Immature natural killer cell (primary cell): ENCODE measurements at places on chromosomes 1 and 21. TPM values are rescaled to one million over a fixed set of nuclear protein-coding genes. Genes with fewer than 3 reads are reported as not detected.

DNA sequence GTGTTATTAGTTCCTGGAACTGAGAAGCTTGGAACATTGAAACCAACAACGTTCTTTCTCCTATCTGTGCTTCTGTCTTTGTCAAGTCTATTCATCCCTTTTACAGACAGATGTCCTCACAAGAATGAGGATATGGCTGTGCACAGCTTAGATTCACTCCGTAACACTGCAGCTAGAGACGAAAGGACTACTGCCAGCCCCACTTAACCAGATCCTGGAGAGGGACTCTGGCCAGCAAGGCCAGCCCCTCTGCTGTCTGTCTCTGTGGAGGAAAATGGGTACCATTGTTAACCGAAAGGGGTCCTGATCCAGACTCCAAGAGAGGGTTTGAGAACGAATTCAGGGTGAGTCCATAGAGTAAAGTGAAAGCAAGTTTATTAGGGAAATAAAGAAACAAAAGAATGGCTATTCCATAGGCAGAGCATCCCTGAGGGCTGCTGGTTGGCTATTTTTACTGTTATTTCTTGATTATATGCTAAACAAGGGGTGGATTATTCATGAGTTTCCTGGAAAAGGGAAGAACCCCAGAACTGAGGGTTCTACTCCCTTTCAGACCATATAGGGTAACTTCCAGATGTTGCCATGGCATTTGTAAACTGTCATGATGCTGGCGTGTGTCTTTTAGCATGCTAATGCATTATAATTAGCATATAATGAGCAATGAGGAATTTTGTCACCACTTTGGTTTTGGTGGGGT is 17.4 kb upstream of the USP24 start:
- no peak overlapping the region for H3K27ac ChIP-seq
- H3K4me3 ChIP-seq, result no peak overlapping the region
- H3K27me3 ChIP-seq, result peaks cover 1% of the 10 kb centered on the region
- H3K36me3 ChIP-seq, result no peaks in the 10 kb centered on the region

DNA sequence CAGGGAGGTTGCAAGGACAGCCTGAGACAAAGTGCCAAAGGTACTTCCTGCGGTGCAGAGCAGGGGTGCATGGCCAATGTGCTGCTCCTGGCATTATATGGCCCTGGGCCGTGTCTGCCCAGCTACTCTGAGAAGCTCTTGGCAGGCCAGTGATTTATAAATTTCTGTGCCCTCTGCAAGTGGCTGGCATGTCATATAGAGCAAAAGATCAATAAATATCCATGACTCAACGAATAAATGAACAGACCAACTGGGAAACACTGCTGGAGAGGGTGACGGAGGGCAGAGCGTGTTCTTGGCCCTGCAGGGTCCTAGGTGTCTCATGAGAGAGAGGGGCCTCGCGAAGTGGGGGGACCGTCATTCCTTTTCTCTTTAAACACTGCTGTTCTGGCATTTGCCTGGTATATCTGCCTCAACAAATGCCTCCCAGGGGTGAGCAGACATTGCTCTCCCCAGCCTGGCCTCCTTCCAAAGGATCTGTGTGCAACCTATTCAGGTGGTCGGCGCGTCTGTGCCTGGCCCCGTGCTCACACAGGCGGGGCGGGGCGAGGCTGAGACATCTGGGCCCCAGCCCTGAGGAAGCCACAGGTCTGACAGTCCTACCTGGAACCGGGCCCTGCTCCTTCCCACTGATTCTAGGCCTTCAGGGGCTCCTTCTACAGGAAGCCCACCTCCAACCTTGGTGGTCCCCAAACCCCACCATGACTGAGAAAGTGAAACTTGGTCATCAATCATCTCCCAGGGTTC is 82.3 kb downstream of the MRPL37 start:
- H3K4me1 ChIP-seq, result peaks cover 67% of the 10 kb centered on the region
- H3K27me3 ChIP-seq, result no peaks in the 10 kb centered on the region
- DNase-seq, result no peak
- H3K27ac ChIP-seq, result no peak overlapping the region

DNA sequence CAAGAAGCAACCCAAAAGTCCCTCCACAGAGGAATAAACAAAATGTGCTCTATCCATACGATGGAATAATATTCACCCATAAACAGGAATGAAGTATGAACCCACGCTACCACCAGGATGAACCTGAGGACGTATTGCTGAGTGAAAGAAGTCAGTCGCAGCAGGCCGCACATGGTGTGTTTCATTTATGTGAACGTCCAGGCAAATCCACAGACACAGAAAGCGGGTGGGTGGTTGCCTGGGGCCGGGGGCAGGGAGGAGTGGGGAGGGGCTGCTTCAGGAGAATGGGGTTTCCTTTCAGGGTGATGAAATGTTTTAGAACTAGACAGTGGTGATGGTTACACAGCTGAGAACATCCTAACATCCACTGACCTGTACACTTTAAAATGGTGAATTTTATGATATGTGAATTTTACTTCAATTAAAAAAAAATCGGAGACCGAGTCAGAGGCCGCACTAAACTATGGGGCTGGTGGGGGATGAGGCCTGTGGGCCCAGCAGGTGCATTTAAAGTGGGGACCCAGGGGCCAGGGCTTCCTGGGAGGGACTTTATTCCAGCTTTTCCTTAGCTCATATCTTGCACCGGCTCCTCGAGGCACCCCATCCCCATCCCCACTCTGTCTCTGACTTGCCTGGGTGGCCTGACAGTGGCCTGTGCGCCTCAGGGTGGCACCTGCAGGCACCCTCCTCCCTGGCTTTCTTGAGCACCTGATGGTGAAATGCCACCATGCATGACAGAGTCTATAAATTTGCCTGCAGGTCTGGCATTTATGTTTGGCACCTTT is 392.6 kb upstream of the VAMP3 start:
- H3K27me3 ChIP-seq, result peaks cover 4% of the 10 kb centered on the region
- no peak overlapping the region for H3K27ac ChIP-seq
- DNase-seq, result no peak
- no peaks in the 10 kb centered on the region for H3K36me3 ChIP-seq

GRCh38 chr1:214120951-214121350 is 133.2 kb downstream of the PROX1 start:
- H3K4me1 ChIP-seq, result no peaks in the 10 kb centered on the region
- no peak for DNase-seq
- no peak overlapping the region for H3K27ac ChIP-seq
- peaks cover 4% of the 10 kb centered on the region for H3K36me3 ChIP-seq
- peaks cover 5% of the 10 kb centered on the region for H3K27me3 ChIP-seq
- no peak overlapping the region for H3K4me3 ChIP-seq

DNA sequence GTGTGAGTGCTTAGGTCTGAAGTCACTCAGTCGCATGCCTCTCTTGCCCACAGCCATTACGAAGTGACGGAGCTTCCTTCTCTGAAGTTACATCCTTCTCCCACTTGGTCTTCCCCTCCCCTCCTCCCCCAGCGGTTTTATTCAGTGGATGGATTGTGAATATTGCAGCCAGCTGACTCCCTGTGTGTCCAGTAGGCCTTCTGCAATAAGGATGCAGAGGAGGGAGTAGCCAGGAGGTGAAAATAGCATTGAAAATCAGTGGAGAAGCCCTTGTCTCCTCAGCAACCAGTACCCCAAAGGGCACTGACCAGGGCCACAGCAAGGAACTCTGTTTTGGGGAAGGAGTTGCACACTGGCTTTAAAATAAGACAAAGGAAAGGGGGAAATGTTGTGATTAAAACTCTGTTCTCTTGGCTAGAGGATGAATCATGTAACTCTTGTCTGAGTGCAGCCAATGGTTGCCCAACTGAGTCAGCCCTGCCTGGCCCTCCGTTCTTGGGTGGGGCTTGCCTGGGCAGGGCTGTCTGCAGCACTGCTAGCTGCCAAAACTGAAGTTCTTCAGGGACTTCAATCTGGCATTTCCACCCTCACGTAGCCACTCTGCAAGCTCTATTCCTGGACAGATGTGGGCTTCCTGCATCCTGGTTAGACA is 4.3 kb downstream of the S100A10 start:
- DNase-seq, result no peak
- no peak overlapping the region for H3K4me3 ChIP-seq
- H3K36me3 ChIP-seq, result no peaks in the 10 kb centered on the region
- peaks cover 4% of the 10 kb centered on the region for H3K27me3 ChIP-seq
- H3K4me1 ChIP-seq, result peaks cover 51% of the 10 kb centered on the region

- no peak for DNase-seq
- H3K4me3 ChIP-seq, result no peak overlapping the region
- no peaks in the 10 kb centered on the region for H3K36me3 ChIP-seq
- H3K4me1 ChIP-seq, result no peaks in the 10 kb centered on the region
These were observed 45.0 kb downstream of the STUM start for GRCh38 chr1:226593541-226593940.

GRCh38 chr1:8040586-8040985 is 14.5 kb upstream of the ERRFI1 start:
- peaks cover 5% of the 10 kb centered on the region for H3K27me3 ChIP-seq
- H3K36me3 ChIP-seq, result no peaks in the 10 kb centered on the region
- H3K4me3 ChIP-seq, result no peak overlapping the region
- DNase-seq, result no peak
- H3K4me1 ChIP-seq, result no peaks in the 10 kb centered on the region

DNA sequence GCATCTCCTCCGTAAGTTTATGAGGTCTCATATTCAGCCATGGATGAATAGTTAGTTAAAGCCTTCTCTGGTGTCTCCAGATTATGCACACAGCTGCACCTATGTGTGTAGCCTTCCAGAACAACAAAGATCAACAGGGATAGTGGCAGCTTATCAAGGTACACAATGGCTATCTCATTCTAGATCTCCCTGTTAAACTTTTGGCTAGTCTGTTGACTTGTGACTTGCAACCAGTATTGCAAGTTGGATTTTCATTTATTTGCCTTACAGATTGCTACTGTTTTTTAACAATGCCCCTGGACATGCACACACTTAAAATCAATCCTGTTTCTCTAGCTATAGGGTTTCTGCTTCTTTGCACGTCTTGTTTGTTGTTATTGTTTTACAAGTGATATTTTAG is 363.2 kb downstream of the OMA1 start:
- H3K4me3 ChIP-seq, result no peak overlapping the region
- H3K4me1 ChIP-seq, result no peaks in the 10 kb centered on the region
- peaks cover 2% of the 10 kb centered on the region for H3K27me3 ChIP-seq

DNA sequence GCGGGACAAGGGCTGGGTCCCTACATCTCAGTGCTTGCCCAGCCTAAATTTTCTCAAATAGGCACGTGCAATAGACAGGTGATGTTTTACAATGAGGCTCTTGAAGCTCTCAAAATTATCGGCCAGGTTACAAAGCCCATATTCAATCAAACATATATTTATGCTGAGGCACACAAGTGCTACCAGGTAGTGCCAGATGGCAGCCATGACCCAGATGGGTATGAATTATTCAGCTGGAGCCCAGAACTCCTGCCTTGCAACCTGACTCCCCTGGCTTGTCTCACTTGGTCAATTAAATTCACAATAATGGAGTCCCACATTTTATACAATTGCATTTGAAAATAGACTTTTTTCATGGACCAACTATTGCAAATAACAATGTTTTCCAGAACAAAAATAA is 12.3 kb upstream of the ADAM30 start:
- H3K36me3 ChIP-seq, result peaks cover 7% of the 10 kb centered on the region
- H3K4me1 ChIP-seq, result peaks cover 13% of the 10 kb centered on the region
- no peak overlapping the region for H3K4me3 ChIP-seq
- no peak for DNase-seq
- H3K27me3 ChIP-seq, result no peaks in the 10 kb centered on the region
- H3K27ac ChIP-seq, result no peak overlapping the region

GRCh38 chr1:228898582-228898992 is 163.3 kb downstream of the RHOU start:
- no peak overlapping the region for H3K27ac ChIP-seq
- peaks cover 1% of the 10 kb centered on the region for H3K27me3 ChIP-seq
- no peak overlapping the region for H3K4me3 ChIP-seq
- H3K36me3 ChIP-seq, result no peaks in the 10 kb centered on the region

DNA sequence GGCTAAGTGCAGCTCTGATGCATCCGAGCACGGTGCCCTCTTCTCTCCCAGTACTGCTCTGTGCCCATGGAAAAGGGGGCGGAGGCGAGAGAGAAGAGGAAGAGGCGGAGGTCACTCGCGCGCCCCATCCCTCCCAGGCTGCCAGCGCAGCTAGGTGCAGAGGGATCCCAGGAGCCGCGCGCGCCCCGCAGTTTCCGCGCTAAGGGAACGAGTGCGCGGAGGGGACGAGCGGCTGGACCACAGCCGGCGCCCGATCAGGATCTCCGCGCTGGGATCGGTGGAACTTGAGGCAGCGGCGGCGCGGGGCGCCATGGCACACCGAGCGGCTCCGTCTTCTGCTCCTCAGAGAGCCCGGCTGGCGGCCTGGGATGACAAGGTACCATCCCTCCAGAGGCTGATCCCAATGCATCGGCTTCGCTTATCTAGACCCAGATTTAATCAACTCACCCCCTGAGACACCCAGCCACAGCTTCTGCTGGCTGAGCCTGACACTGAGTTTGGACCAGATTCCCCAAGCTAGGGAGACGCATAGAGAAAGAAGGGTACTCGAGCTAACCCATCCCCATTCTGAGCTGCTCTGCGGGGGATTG is at the start of gene PTGFR:
PTGFR (plus strand) TSS at position 114 of the 590 bp plus-strand sequence. CDS start 1,770 bp downstream, outside the sequence.
- H3K27me3 ChIP-seq, result peaks cover 3% of the 10 kb centered on the region
- H3K27ac ChIP-seq, result no peak within 1 kb of the TSS
- DNase-seq, result no peak
- H3K36me3 ChIP-seq, result no peaks in the 10 kb centered on the region
- no peak within 1 kb of the TSS for H3K4me3 ChIP-seq

DNA sequence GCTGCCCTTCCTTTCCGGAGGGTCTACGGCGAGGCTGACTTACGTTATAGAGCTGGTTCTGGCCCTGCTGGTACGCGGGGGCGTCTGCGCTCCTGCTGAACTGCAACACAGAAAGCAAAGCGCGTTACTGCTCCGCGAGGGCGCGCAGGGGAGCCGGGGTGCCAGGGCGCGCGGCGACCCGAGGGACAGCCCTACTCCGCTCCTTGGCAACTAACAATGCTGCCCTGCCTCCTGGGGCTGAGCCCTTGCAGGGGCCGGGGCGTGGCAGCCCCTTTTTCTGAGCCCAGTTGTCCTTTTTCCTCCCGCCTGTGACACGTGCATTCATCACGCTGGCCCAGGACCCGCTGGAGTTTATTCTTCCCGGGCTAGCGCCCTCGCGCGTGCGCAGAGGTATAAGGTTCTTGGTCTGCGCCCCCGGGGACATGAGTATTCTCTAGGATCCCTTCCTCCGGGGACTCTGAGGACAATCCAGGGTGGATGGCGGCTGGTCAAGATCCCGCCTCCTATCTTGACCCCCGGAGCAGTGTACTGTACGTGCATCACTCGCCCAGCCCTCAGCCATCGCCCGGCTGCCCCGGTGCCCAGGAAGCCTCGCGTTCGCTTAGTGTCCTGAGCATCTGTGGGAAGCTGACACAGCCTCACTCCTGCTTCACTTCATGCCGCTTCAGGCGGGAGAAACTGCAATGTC is 78.9 kb downstream of the CD247 start:
- peak overlapping the region; percentile 83 for H3K4me3 ChIP-seq
- H3K4me1 ChIP-seq, result peaks cover 94% of the 10 kb centered on the region
- peak; percentile 57 for DNase-seq
- H3K27me3 ChIP-seq, result peaks cover 92% of the 10 kb centered on the region
- H3K36me3 ChIP-seq, result peaks cover 57% of the 10 kb centered on the region
- H3K27ac ChIP-seq, result peak overlapping the region; percentile 96

- H3K36me3 ChIP-seq, result no peaks in the 10 kb centered on the region
- no peak overlapping the region for H3K4me3 ChIP-seq
- no peaks in the 10 kb centered on the region for H3K4me1 ChIP-seq
- peaks cover 2% of the 10 kb centered on the region for H3K27me3 ChIP-seq
These were observed 803.1 kb downstream of the USP25 start for GRCh38 chr21:16532840-16533239.

Gene FBLIM1
- not detected for polyA plus RNA-seq

Gene SLC1A7
- polyA plus RNA-seq, result 4.8 TPM

Gene TNNI3K
- not detected for polyA plus RNA-seq

Gene CD34
- polyA plus RNA-seq, result not detected

Gene RHEX
- polyA plus RNA-seq, result not detected
